ENCODE measurements at places on chromosomes 2 and 18.

- no peak for DNase-seq
Observed at GRCh38 chr2:164145093-164145987, 409.5 kb upstream of the FIGN start.

GRCh38 chr2:14907014-14907612 lies 274.6 kb downstream of the LRATD1 start:
- no peak for DNase-seq

DNA sequence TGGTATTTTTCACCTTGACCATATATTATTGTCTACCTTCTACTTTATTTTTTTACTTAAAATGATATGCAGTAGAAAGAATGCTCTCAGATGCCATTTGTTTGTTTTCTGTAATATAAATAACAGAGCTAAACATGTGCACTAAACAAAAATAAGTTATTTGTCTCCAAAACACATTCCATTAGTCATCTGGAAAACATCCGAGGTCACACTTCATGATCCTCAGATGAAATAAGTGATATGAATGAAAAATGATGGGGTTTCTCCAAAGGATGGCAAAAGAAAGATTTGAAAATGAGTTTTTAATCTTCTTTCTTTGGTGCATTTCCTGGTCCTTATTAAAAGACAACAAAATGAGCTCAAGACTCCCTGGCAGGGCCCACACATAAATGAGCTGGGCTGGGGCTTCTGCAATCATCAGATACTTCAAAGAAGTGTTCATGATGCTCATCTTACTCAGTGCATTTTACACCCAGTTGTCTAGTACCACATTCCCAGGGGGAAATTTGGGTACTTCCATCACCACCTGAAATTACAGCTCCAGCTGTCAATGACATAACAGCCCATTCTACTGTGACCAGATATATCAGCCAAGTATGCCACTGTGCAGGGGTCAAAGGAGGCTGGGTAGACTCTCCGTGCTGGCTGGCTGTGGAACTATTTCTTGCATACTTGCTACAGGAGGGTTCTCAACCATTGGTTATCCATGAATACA lies 283.5 kb downstream of the PID1 start:
- no peak for DNase-seq

DNA sequence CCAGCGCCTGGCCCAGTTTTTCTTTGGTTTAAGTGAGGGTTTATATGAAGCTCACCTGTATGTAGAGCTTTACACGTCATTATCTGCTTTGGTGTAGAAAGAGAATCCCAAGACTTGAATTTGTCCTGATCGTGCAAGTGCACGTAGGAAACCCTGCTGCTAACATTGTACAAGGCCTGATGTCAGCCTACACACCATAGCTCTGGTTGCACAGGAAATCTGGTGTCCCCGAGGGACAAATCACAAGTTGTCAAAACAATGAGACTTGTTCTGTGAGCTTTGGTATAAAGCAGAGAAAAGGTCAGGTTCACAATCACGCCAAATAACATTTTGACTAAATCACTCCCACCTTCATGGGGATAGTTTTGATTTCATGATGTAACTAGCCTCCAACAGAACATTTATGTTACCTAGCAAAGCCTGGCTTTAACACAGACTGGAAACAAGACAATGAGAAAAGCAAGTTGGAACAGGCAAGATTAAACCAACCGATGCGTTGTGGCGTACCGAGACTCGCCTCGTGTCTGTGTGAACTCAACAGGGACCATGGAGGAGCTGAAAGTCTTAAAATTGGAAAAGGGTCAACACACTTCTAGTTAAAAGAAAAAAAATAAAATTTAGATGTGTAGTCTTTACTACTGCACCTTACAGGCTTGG lies 41.4 kb downstream of the ZAP70 start:
- no peak for DNase-seq

- DNase-seq = no peak
Observed at GRCh38 chr18:9055626-9056025, 46.9 kb upstream of the NDUFV2 start.

- DNase-seq = no peak
Observed at GRCh38 chr2:198033626-198034025, 229.2 kb downstream of the PLCL1 start.

DNA sequence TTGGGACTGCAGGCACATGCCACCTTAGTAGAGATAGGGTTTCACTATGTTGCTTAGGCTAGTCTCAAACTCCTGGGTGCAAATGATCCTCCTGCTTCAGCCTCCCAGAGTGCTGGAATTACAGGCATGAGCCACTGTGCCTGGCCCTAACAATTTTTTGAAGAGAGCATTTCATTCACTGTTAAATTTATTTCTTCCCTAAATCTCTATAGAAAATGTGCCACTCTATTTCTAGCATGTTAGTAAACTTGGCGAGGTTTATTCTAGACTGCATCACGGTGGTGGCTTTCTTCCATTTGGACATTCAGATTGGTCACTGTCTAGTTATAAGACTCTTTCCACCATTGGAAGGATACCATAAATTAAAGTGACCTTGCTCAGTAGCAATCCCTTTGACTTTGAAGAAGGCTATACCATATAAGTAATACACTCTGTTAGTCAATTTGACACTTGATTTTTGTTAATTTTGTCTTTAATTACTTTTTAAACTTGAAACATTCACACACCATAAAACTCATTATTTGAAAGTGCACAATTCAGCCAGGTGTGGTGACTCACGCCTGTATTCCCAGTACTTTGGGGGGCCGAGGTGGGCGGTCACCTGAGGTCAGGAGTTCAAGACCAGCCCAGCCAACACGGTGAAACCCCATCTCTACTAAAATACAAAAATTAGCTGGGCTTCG lies 16.2 kb downstream of the DDX1 start:
- DNase-seq = no peak

DNA sequence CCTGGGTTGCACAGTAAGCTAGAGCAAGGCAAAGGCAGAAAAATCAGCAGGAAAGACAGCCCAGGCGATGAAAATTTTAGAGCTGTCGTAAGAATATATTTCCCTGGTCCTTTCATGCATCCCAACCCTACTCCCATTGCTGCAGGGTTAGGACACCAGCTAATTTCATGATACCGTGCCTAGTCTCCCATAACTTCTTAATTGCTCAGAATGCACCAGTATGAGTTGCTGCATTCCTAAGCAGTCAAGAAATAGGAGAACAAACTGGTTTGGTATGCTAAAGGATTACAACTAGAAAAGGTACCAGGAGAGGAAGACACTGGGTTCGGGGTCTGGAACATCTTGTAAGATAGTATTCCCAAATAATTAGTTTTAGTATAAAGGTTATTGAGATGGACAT lies 269.4 kb upstream of the NRXN1 start:
- no peak for DNase-seq

GRCh38 chr2:66048667-66049066 lies 386.3 kb upstream of the MEIS1 start:
- DNase-seq = no peak

DNA sequence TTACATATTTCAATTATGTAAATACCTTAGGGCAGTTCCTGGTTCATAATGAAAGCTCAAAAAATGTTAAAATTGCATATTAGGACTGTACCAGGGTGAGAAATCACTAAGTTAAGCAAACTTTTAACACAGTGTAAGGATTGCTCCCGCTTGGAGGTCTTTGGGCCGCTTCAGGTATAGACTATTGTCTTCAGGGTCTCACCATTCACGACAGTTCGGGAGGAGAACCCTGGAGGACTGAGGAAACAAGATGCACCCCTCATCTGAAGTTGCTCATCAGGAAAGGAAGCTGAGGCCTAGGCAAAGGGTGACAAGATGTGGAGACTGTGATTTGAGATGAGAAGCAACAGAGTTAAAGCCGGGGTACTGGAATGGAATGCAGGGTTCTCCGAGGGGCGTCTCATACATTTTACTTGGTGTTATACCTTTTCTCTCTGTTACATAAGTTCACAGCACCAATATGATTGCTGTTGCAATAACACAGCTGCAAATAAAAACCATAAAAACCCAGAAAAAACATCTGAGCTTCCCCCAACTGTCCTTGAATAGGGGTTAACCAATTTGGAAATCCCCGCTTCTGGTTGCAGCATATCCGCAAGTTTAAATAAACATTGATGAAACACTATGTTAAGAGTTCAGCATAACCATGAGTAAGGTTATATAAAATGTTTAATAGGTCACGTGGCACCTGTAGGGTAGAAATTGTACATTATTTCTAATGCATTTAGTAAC lies 40.1 kb downstream of the FBXO48 start:
- no peak for DNase-seq

GRCh38 chr2:227817850-227818674 lies 4.4 kb downstream of the CCL20 start:
- DNase-seq = no peak

DNA sequence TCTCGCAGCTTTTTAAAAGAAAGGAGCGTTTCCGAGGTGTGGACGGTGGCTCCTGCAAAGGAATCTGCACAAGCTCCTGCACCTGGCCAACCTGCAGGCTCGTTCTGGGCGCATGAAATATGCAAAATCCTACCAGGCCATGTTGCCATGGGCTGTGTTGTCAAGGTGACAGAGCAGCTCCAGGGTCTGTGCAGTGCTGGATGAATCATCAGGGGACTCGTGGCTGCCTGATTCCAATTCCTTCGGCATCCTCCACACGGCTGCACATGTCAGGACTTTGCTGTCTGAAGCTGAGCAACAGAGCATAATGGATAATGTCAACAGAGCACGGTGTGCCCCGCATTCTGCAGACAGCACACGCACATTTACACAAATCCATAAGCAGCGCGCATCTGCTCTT lies 120.5 kb downstream of the EIPR1 start:
- DNase-seq = no peak

DNA sequence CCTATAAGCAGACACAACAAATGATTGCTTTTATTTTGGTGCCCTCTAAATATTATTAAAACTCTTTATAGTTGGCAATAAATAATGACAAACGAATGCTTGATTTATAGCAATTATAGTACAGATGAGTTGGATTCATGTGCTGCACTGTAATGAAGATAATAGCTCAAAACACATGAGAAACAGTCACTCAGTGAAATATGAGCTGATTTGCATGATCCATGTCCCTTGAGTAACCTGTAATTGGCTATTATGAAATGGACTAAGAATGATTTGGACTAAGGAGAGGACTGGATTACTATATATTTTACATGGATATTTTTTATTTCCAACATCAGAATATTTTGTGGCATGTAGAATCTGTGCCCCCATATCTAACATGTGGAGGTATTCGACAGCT lies 365.6 kb upstream of the UBE2E3 start:
- no peak for DNase-seq

DNA sequence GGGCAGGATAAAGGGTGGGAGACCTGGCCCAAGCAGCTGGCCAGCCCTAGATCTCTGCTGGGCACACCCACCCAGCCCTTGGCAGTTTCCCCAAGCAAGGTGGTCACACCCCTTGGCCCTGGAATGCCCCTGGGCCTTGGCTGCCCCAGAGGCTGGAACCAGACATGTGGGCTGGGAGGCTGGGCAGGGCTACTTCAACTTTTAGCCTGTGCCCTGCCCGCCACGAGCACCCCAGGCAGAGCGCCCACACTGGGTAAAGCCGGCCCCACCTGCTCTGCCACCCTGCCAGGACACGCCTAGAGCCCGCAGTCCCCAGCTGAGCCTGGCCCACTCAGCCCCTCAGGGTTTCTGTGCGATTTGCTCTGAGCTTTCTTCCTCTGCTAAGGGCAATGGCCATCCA lies 119.7 kb upstream of the SMAD2 start:
- no peak for DNase-seq

GRCh38 chr2:105641389-105641811 lies 103.3 kb upstream of the NCK2 start:
- no peak for DNase-seq

DNA sequence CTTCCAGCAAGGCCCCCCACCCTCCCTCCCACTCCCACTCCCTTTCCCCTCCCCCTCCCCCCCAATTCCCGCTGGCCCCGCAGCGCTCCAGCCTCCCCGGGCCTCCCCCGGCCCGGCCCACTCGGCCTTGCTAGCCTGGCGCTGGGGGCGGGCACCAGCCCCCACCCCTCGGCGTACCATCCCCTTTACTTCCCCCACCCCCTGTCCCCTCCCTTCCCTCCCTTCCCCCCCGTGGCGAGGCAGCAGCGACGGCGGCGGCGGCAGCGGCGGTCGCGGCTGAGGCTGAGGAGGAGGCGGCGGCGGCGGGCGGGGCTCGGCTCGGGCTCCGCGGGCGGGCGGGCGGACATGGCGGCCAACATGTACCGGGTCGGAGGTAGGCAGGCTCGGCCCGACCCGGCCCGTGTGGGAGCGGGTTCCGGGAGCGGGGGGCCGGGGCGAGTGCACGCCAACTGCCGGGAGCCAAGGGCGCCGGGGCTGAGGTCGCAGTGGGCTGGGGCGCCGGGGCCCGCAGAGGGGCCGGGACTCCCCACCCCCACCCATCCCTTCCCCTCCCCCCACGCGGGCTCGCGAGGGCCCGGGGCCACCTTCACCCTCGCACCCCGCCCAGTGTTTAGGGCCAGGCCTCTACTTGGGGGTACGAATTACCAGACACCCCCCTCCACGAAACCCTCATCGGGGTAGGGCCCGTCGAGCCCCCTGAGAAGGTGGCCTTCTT lies at the start of gene MTA3:
TSS of gene MTA3 (plus strand) at position 232 of the 715 bp plus-strand sequence. CDS start at position 346, 114 bp downstream.
- peak; percentile 68 for DNase-seq

GRCh38 chr2:172909454-172909853 lies 166.2 kb upstream of the MAP3K20 start:
- no peak for DNase-seq

DNA sequence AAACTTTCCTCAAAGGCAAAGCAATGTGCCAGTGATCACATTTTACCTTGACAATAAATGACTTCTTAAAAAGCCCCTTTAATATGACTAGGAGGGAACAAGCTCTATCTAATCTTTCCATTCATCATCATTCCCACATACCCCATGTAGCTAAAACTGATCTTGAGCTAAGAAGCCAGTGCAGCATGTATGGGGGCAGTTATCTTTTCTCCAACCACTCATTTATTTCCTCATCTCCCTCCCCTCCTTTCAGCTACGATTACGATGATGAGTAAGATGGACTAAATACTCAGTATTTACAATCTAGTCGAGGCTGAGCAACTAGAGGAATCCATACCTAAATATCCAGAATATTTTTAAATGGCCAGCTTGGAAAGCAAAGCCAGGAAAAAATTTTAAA lies 35.5 kb downstream of the PNO1 start:
- DNase-seq = no peak
